HuH-7.5 (cell line): ENCODE measurements at places on chromosomes 3 and 15.

- peak; percentile 64 for DNase-seq
These were observed 3.3 kb downstream of the TUBGCP5 start for GRCh38 chr15:23035964-23036566.

DNA sequence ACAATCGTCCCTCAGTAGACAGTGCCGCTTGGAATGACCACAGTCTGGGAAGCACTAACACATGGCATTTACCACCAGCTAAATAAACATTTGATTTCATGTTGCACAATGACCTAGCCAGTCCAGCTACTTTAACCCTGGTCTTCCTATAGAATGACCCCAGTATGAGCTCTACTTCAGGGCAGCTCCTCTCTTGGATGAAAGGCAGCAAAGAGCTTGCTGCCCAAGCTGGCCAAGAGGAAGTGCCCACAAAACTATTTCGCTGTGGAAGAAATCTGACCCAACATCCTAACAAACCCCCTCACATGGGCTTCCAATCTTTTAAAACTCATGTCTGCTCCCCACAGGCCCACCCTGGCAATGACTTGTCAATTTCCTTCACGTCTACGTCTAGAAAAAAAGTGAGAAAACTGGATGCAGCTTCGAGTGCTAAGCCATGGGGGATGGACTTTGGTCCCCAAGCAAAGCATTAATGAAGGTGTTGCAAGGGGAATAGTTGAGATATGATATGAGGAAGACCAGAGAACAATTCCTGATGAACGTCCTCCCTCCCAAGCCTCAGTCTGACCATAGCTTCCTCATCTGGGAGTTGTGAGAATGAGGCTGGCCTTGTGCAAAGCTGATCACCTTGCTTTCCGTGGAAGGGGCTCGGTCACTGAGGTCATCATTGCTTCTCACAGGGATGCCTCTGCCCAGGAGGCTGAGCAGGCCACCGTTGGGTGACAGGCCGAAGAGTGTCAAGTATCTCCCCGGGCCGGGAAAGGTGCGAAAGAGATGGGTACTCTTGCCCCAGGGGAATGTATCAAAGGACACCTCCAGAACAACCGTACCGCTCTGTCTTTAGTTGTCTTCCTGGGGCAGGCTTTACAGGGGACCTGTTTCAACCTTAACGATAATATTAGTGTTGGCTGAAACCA is 964 bp downstream of the SLC25A20 start:
- peak; percentile 51 for DNase-seq

DNA sequence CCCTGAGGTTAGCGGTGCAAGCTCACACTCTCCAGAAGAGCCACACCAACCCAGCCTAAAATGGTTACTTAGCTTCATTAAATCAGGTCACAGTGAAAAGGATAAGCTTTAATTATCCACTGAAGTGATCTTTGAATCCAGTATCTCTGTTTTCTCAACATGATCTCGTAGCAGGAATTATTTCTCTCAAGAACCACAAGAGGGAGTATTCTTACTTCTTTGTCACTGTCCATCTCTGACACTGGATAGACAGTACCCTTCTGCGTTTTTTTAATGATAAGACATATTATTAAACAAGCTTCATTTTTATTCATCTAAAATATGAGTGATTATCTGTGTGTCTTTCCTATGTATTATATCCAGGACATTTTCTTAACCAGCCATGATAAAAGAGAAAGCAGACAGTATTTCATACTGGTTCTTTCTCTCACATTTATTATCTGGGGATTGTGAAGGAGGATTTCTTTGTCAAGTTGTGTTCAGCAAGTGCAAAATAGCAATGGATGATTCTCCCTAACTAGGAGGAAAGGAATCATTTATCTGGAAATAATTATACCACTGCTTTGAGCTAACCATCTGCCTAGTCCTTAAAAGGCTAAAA is 105.4 kb upstream of the CCDC54 start:
- peak; percentile 10 for DNase-seq

- DNase-seq: no peak
These were observed at the start of gene TAGLN3 for GRCh38 chr3:111998636-111999483. TSS of gene TAGLN3 (plus strand) at chr3:111998922. CDS start at chr3:111999423, 501 bp downstream.

DNA sequence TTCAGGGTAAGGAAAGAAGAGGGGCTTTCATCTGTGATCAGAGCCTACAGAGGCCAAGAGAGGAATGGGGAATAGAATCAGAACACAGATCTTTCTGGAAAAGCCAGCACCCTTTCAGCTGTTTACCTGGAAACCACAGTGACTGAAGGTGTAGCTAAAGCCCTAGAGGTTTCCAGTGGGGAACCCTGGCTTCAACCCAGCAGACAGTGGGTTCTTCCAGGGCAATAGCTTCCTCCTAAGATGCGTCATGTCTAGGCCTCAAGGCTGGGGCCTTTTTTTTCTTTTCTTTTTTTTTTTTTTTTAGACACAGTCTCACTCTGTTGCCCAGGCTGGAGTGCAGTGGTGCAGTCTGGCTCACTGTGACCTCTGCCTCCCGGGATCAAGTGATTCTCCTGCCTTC is 3.1 kb upstream of the CPNE9 start:
- no peak for DNase-seq

DNA sequence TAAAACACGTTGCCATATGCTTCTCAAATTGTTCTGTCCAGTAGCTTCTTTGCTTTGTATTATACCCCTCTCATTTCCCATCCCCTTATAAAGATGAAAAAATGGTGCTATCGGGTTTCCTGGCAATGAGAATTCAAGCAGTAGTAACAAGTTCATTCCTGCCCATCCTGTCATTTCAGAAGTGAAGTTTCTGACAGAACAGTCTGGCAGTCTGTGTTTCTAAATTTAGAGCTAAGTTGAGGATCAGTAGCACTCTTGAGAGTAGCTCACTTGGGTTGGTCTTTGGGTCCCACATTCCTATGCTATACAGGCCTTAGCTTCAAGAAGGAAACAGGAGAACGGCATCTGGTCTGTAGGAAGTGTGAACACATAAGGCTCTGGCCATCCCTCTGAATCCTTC is 134.6 kb downstream of the GHSR start:
- no peak for DNase-seq

DNA sequence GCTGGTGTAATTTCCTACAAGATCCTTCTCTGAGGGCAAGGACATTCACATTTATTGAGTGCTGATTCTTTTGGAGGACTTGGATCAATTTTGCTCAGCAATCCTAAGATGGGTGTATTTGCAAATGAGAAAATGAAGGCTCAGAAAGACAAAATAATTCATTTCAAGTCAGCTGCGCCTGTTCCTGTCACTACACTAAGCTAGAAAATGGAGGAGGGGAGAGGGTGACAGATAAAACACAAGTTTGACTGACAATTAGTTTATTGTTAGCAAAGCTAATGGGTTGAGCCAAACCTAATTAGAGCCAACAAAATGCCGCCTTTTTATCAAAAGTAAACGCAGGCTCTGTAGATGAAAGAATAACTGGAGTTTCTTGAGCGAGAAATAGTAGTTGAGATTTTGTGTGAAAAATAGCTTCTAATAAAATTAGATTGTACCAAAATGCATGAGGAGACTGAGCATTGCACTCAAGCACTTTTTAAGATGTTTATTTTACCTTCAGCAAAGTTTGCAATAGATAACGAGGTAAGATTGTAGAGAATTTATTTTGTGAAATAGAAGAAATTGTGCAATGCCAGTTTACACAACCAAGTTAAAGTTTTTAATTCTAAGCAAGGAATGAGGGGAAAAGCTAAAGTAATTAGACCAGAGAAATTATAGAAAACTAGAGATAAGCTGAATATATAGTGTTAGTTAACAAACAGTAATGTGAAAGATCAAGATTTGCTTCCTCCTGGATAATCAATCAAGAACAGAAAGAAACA is 39.6 kb upstream of the SECISBP2L start:
- no peak for DNase-seq

GRCh38 chr3:84965141-84965540 is 6.4 kb downstream of the CADM2 start:
- DNase-seq: peak; percentile 16

GRCh38 chr3:13501958-13502790 is 22.1 kb downstream of the HDAC11 start:
- DNase-seq: no peak

GRCh38 chr3:5205165-5205941 is 17.8 kb downstream of the EDEM1 start:
- no peak for DNase-seq

DNA sequence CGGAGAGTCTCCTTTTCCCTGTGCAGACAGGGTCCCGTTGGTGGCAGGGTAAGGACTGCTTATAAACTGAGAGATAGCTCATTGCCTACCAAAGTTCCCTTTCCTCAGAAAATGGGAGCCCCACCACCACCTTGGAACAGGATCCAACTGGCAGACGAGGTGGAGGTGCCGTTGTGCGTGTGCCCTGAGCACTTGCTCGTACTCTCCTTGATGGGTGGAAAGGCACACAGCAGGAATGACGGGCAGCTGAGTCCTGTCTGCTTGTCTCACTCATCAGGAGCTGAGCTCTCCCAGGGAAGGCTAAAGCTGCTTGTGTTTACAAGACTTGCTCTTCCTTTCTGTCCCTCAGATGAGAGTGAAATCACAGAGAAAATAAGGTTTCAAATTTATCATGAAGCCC is 60.7 kb downstream of the B3GNT5 start:
- no peak for DNase-seq

- DNase-seq: no peak
These were observed 104.5 kb downstream of the RARB start for GRCh38 chr3:25532431-25533162.

- no peak for DNase-seq
These were observed 40.6 kb upstream of the PRR20G start for GRCh38 chr3:127328421-127328820.

- DNase-seq: no peak
These were observed 44.1 kb upstream of the TFG start for GRCh38 chr3:100665230-100665629.

GRCh38 chr3:114550165-114550564 is 256.3 kb downstream of the TIGIT start:
- DNase-seq: no peak

- DNase-seq: no peak
These were observed 194.0 kb upstream of the LMCD1 start for GRCh38 chr3:8307545-8308110.

- no peak for DNase-seq
These were observed 10.7 kb downstream of the KIF23 start for GRCh38 chr15:69424748-69425413.

- no peak for DNase-seq
These were observed 149.5 kb downstream of the ITPR1 start for GRCh38 chr3:4642611-4643010.

GRCh38 chr3:111577798-111578685 is 17.1 kb downstream of the ZBED2 start:
- DNase-seq: peak; percentile 27

DNA sequence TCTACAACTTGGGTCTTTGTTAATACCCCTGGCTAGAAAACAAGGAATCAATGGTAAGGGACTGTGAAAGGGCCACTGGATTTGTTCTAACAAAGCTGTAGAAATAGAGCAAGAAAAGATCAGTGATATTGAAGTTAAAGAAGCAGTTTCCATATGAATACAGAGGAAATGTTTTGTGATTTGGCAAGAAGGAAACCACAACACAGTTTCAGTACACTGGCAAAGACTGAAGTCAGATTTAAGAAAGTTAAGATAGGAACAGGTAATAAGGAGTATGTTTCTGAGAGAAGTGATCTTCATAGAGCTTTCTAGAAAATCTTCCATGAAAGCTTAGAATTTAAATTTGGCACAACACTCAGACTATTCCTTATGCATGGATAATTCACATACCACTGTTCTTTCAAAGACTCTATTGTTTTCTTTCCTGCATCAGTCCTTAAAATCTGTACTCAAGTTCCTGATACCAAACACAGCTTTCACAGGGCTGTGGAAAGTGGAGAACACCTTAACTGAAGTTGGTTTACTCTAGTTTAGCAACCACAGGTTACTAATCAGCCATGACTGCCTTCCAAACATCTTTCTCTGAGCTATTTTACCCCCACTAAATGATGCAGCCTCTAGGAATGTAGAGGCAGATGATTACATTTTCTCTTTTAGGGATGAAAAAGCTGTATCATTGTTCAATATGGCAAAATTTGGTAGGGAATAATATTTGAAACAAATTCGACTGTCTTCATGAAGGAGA is 32.4 kb upstream of the ALCAM start:
- no peak for DNase-seq

- DNase-seq: no peak
These were observed 7.7 kb upstream of the PSTPIP1 start for GRCh38 chr15:76987276-76987675.

DNA sequence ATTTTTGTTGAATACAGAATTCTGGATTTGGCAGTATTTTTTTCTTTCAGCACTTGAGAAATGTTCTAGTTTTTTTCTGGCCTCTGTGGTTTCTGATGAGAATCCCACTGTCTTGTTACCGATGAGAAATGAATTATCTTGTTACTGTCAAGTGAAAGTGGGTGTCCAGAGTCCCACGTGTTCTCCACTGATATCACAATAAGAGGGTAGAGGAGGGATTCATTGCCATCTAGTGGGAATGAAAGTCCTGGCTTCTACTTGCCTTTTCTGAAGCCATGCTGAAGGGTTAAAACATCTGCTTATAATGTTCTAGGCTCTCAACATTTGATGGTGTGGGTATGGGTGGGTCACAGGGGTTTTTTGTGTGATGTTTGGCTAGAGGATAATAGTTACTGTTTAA is 66.1 kb downstream of the SEC22A start:
- DNase-seq: no peak

DNA sequence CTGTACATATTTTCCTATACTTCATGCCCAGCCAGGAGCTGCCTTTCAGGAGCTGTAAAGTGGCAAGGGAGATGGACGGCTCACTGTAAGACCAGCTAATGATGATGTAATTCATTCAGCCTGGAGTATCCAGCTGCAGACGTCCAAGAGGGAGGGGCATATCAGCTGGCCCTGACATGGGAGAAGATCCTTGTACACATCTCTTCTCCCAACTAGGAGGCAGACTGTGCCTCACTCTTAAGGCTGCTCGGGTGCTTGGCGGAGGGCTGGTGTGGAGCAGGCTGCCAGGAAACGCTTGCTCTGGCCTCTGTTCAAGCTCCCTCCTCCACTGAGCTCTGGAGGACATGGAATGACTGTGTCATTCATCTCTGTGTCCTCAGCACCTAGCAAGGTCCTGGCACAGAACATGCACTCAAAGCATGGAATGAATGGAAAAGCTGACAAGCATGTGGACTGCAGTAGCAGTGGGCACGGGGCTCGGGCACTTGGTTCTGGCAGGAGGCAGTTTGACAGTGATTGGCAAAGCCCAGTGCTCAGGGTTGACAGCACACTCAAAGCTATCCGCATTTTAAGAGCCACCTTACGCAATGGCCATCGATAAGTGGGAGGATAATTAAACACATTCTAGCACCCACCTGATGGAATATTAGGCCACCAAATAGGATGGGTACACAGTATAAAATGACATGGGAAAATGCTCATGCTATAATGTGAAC is 72.4 kb downstream of the TBC1D2B start:
- DNase-seq: no peak

DNA sequence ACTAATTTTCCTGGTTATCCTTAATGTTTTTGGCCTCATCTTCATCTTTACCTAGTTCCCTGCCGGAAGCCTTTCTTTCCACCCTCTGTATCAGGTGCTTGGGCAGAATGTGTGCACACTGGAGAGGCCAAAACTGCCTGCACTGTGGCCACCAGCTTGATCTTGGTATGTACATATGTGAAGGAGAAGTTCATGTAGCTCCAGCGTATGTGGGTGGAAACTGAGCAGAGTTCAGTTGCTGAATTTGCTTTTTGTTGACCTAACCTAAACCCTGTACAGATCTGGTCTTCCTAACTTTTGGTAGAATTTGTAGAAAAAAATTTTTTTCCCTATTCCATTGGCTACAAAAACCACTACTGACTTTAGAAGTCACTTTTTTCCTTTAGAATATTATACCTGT is 65.9 kb upstream of the IGSF10 start:
- DNase-seq: no peak
